Stimulated activated CD8-positive, alpha-beta memory T cell treated with anti-CD3 and anti-CD28 coated beads, Interleukin-7, amount 100 ng/mL, for 48 hours (primary cell): ENCODE measurements at places on chromosomes 6 and 20.

DNA sequence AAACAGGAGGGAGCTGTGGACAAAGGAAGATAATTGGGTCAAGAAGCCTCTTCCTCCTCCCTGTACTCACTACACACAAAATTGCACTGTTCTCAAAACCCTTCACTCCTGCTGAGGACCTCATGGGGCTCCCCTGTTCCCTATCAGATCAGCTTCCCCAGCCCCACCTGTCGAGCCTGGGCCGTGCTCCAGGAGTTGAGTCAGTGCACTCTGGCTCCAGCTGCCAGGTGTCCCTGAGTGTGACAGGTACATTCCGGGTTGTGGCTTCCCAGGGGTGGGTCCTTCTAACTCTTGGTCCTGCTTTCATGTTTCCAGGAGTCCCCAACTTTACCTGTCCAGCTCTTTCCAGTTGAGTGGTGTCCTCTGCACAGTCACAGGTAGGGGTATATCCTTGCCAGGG is 8.4 kb downstream of the RAB5IF start:
- DNase-seq: no peak

DNA sequence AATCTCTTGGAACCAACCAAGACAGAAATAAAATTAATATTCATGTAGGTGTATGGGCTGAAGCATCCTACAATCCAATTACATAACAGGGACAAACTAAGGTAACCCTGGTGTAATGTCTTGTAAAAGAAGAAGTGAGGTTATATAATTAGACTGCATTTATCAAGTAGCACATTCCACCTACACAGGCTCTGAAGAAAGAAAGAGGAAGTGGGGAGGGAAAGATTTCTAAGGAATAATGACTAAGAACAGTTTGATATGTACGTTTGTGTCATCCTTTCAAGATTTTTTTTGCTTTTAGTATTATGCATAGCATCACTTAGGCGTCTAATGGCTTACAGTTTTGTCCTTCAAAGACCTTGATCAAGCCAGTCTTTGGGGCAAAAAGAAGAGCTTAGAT is 139.7 kb downstream of the PLCB1 start:
- no peak for DNase-seq

- DNase-seq: no peak
These were observed 67.5 kb upstream of the GTSF1L start for GRCh38 chr20:43794326-43794725.

- DNase-seq: no peak
These were observed 81.1 kb downstream of the SASH1 start for GRCh38 chr6:148423601-148424270.

GRCh38 chr20:62893700-62894099 is 32.1 kb upstream of the TCFL5 start:
- DNase-seq: no peak

DNA sequence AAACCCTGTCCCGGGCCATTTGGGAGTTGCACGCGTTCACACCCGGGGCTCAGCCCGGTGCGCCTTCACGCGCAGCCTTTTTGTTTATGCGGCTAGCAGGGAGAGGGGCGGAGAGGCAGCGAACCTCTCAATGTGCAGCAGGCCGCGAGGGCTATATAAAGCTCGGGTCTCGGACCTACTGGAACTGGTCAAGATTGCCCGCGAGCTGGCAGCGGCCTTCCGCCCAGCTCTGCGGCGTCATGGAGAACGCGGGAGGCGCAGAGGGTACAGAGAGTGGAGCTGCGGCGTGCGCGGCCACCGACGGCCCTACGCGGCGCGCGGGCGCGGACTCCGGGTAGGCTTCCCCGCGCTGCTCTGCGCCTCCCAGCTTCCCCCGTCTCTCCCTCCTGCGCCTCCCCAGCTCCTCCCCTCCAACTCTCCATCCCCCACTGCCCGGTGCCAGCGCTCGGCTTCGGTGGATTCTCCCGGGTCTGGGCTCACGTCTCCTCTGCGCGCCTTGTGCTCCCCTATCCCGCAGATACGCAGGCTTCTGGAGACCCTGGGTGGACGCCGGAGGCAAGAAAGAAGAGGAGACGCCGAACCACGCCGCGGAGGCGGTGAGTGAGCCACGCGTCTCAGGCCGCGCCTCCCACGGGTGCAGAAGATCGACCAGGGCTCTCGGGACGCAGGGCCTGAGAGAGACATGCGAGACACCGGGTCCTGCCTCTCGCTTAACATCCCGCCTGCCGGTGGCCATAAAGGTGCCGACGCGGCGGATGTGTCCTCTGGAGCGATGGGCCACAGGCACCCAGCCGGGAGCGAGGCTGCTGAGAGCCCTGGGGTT is at the start of gene RIPPLY2:
RIPPLY2 (plus strand) TSS at position 183 of the 823 bp plus-strand sequence; CDS start at position 240, 57 bp downstream.
- DNase-seq: no peak

GRCh38 chr6:101294676-101295075 is 98.8 kb upstream of the GRIK2 start:
- no peak for DNase-seq

- no peak for DNase-seq
These were observed 28.3 kb downstream of the PHF3 start for GRCh38 chr6:63663956-63664281.

DNA sequence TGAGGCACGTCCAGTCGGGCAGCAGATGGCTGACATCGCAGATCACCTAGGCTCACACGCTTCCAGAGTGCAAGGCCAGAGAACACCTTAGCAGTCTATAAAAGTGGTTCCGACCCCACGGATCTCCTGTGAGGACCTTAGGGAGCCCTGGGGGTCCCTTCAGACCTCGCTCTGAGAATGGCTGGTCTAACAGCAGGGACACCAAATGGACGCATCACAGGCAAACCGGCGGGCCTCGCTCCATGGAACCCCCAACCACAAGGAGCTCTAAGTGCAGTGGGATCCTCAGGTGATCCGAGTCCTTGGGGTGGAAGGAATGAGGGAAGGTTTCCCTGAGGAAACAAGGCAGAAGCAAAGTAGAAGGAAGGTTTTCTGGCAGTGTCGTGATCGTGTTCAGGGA is 135.4 kb downstream of the SMOC2 start:
- no peak for DNase-seq

- no peak for DNase-seq
These were observed 246.0 kb upstream of the FLRT3 start for GRCh38 chr20:14583413-14583812.

DNA sequence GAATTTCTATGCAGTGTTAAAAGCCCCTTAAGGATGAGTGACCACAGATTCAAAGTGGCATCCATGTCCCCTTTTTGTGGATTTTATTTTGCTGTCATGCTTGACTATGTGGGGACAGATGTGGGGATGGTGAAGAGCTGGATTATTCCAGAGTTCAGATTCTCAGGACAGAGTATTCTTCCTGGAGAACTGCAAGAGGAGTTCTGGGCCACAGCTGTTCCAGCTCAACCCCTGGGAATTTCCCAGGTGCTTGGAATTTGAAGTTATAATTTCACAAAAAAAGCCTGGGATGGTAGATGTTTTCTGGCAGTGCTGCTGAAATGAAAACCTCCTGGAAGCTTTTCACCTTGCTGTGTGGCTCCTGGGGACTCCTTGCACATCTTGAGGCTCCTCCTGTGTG is 671.8 kb upstream of the MARCKS start:
- no peak for DNase-seq

- no peak for DNase-seq
These were observed 3.1 kb downstream of the QKI start for GRCh38 chr6:163417595-163417994.

DNA sequence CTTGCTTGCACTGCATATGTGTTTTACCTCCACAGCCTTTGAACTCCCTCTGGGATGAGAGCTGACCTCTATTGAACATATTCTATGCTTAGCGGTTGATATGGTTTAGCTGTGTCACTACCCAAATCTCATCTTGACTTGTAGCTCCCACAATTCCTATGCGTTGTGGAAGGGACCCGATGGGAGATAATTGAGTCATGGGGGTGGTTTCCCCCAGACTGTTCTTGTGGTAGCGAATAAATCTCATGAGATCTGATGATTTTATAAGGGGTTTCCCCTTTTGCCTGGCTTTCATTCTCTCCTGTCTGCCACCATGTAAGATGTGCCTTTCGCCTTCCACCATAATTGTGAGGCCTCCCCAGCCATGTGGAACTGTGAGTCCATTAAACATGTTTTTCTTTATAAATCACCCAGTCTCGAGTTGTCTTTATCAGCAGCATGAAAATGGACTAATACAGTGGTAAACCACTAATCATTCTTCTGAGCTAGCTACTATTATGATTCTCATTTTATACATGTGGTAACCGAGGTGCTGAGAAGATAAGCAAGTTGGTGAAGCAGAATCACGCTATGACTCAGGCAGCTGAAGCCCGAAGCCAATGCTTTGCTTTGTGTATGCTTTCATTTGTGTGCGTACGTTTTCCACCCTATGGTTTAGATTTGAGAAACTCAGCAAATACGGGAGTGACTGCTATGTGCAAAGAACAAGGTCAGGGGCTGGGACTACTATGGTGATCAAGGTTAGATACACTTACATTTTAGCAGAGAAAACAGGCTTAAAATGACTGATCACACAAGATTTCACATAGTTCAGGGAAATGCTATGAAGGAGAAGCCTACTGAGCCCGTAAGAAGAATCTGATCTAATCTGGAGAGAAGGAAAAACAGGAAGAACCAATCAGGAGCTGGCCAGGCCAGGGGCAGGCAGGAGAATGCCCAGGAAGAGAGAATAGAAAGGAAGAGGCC is 363.5 kb downstream of the ESR1 start:
- DNase-seq: no peak

DNA sequence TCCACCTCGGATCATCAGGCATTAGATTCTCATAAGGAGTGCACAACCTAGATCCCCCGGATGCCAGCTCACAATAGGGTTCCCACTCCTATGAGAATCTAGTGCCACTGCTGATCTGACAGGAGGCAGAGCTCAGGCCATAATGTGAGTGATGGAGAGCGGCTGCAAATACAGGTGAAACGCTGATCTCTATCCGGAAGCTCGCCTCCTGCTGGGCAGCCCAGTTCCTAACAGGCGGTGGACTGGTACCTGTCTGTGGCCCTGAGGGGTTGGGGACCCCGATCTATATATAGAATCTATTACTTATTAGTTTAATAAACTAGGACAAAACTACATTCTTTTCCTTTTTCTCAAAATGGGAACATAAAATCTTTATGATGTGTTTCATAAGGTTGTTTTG is 741.9 kb downstream of the RFPL4B start:
- DNase-seq: no peak

- DNase-seq: no peak
These were observed 1.3 kb downstream of the HMGA1 start for GRCh38 chr6:34237722-34238584.

DNA sequence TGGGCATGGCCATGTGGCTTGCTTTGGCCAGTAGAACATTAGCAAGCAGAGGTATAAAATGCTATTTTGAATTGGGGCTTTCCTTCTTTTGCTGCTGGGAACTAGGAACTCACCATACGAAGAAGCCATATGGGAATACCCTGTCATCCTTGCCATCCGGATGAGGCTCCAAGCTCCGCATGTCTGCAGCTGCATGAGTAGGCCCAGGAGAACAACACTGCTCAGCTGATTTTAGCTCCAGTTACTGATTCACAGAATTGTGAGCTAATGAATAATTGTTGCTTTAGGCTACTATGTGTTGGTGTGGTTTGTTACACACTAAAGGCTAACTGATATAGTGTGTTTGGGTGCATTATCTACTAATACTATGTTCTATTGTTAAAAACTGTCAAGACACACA is 2.7 kb upstream of the PLCB4 start:
- no peak for DNase-seq

DNA sequence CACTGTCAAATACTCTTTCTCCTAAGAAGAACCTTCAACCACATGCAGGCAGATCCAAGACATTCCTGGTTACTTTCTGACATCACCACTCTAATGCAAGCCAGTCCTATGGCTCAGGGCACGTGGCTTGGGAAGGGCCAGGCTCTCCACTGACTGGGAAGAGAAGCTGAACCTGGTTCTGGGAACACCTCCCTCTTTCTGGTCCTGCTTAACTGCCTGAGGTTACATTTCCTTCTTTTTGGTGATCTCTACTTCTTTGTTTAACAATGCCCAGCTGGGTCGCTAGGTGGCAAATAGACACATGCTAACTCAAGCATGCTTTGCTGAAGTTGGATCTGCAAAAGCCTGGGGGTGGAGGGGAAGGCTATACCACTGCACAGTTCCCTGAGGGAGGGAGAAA is 249.8 kb downstream of the GMDS start:
- no peak for DNase-seq

- DNase-seq: no peak
These were observed 6.3 kb downstream of the SDCBP2 start for GRCh38 chr20:1322511-1323245.

GRCh38 chr20:444862-445426 is 17.4 kb downstream of the TBC1D20 start:
- DNase-seq: no peak

DNA sequence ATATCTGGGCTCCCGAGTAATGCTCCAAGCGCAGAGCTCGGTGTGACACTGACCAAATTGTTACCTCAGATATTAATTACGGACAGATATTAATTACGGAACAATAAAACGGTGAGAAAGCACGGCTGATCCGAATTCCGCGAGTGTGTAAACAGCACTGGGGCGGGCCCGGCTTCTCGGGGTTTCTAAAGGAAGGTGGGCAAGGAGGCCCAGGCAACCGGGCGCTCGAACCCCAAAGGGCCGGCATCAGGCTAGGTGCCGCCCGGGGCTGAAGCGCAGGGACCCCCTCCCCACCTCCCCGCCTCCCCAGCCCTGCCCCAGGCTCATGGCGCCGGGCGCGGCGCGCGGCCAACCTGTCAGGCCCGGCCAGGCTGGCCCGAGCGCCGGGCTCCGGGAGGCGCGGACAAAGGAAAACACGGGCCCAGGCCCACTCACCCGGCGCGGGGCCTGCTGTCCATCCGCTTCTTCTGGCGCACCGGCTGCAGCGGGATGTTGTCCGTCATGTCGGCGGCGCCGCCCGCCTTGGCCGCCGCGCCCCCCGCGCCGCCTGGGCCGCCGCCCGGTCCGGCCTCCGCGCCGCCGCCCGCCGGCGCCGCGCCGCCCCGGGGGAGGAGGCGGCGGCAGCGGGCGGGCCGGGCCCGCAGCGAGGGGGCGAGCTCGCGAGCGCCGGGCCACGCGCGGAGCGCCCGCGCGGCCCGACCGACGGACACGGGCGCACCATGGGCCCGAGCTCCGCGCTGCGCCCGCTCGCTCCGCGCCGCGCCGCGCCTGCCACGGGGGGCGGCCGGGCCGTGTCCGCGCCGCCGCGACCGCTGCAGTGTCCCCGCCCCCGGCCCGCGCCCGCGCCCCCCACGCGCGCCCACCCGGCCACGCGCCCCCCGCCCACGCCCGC is at the start of gene ATP9A:
ATP9A (minus strand) TSS at position 524 of the 892 bp plus-strand sequence; CDS start at position 503, 21 bp downstream.
- DNase-seq: no peak

- DNase-seq: no peak
These were observed 64.8 kb upstream of the BEND6 start for GRCh38 chr6:56890066-56890465.

DNA sequence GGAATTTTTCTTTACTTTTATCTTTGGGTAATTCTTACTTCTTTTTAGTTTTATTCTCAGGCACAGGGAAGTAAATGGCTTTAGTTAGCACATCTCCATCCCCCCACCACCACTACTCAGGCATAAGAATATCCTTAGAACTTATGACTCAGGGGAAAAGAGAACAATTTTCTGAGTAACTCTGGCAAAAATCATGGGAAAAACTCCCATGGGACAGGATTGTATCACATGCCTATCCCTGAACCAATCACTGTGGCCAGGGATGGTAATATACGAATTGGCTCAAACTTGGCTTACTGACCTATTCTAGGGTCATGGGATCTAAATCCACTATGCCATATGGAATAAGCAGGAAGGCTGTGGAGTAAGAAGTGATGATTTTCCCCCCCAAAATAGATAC is 339.1 kb downstream of the BTBD3 start:
- DNase-seq: no peak
